Stimulated activated CD4-positive, alpha-beta T cell treated with anti-CD3 and anti-CD28 coated beads, Interleukin-15, amount 100 ng/mL, for 1 hour (primary cell): ENCODE measurements at places on chromosomes 5 and 9.

DNA sequence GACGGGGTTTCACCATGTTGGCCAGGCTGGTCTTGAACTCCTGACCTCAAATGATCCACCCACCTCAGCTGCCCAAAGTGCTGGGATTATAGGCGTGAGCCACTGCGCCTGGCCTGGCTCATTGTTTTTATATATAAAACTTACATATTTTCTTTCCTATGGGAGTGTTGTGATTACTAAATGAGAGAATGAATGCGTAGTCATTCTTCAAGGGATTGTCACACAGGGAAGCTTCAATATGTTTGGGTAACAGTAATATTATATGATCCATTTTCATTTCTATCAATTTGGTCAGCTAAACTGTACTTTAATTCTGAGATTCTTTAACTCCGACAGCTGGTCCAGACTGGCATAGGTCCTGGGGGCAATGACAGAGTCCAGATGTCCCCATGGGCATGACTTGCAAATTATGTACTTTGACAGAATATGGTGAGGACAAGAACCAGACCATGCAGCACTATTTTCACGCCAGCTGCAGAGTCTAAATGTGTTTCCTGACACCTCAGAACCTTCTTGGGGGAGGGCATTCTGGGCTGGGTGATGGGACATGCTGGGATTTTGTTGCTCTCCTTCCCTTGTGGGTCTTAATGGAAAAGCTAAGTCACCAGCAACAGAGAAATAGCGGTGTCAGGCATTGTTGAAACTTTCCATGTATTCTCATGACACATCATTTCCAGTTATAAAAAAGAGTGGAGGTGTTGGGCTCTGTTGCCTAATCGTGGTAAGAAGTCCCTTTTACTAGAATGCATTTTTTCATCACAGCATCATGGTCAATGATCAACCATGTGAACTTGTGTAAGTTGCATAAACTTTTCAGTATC, 40.9 kb upstream of the TNC start:
- no peak for DNase-seq

GRCh38 chr5:89816038-89816437, 593.5 kb downstream of the CETN3 start:
- no peak for DNase-seq

- no peak for DNase-seq
Measured at GRCh38 chr9:36679710-36680109, 107.0 kb downstream of the MELK start.

DNA sequence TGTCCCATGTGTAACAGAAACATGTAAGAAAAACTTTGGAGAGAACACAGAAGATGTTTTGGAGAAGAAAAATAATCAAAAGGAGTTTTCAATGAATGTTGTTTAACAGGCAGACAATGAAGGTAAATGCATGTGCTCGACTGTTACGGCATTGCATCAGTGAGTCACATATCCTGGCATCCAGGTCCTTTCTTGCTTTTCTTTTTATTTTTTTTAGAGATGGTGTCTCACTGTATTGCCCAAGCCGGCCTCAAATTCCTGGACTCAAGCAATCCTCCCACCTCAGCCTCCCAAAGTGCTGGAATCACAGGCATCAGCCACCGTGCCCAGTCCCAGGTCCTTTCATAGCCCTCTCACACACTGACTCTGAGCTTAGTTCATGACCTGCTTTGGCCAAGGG, 181.8 kb downstream of the DTWD2 start:
- DNase-seq = no peak

- no peak for DNase-seq
Measured at GRCh38 chr9:115234094-115234493, 116.1 kb upstream of the TNC start.
